Central memory CD4-positive, alpha-beta T cell (primary cell): ENCODE measurements at places on chromosomes 4 and X.
A peak's percentile ranks its signal among the peaks of the same experiment; 100 is the strongest.

- DNase-seq: no peak
Measured at GRCh38 chr4:141356963-141357335, 136.3 kb downstream of the ZNF330 start.

GRCh38 chr4:63566658-63567057 lies 842.6 kb downstream of the TECRL start:
- DNase-seq: no peak

DNA sequence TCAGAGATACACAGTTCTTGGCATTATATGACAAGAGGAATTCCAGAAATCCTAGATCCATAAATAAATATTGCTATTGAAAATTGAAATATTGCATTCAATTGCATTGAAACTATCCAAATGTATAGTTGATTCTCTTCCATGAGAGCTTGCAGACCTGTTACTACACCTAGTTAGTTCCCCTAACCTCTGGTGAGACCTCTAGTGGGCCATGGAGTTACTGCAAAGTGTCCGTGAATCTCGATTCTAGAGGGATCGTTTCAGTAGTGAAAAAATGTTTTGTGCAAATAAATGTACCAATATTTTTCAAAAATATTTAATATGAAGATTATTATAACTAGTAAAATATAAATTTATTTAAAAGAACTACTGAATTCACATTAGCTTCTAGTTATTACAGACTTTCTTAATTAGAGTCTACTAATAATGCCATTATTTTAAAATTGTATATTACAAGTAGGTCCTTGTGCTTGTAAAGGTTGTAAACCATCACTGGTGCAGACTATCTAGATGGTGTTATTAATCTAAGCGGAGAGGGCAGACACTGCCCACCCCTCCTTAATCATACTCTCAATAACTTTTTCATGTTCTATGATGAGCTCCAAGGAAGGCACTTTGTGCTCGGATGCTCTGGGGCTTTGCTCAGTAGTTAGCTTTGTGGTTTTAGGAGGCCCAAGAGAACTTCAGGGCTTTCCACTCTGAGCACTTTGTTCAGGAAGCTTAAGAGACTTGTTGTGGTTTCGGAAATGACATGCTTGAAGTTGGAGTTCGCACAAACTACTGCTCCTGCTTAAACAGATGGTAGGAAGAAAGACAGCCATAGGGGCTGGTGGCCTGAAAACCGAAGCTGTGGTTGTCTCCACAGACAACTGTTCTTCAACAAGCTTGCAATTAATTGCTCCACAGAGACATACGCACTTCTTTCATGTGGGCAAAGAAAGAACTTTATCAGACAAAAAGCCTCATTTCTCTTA lies 42.8 kb downstream of the IL21 start:
- DNase-seq: peak; percentile 93

GRCh38 chr4:48949086-48949485 lies 37.0 kb upstream of the CWH43 start:
- DNase-seq: no peak

GRCh38 chr4:103457566-103457965 lies 259.4 kb upstream of the CENPE start:
- no peak for DNase-seq

- DNase-seq: no peak
Measured at GRCh38 chrX:5915783-5916182, 312.9 kb downstream of the NLGN4X start.

DNA sequence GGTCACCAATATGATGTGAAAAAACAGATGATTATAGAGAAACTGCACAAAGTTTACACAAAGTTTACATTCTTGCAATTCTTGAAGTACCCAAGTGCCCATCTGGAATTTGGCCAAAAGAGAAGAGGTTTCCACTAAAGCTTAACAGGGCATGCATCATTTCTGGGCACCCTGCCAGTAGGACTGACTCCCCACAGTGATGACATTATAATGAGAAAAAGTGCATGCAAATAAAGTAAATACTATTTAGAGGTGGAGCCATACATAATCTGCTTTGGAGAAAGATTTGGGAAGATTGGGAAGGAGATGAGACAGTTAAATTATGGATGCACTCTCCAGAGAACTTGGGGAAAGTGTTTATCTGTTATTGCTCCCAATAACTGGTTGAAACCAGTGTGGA lies 93.7 kb upstream of the TRPC3 start:
- no peak for DNase-seq

DNA sequence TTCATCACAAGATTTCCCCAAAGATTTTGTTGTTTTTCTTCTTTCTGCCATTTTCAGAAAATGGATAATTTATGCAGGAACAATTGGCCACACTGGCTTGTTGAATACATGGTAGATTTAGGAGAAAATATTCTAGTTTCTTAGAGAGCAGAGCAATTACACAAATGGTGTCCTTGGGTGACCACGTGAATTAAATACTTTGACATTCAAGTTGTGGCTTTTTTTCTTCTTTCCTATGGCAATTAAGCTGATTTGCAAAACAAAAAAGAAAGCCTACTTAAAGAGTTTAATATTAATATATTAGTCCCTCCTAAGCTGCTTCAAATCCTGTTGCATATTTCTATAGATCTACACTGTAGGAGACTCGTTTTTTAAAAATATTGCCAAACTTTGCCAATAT lies 133.0 kb upstream of the HTR2C start:
- no peak for DNase-seq

DNA sequence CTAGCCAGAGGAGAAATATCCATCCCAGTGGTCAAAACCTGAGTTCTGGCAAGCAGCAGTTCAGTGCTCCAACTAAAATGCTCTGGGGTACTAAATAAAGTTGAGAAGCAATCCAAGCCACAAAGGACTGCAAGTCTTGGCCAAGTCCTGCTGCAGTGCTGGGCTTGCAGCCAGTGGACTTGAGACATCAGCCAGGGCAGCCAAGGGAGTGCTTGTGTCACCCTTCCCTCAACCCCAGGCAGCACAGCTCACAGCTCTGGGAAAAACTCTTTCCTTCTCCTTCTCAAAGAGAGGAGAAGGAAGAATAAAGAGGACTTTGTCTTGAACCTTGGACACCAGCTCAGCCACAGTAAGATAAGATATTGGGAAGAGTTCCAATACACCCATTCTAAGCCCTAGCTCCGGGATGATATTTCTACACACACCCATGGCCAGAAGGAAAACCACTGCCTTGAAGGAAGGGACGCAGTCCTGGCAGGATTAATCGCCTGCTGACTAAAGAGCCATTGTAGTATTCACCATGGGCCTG lies 99.8 kb downstream of the PTCHD1 start:
- DNase-seq: no peak

GRCh38 chr4:4841156-4841555 lies 18.3 kb upstream of the MSX1 start:
- DNase-seq: no peak

DNA sequence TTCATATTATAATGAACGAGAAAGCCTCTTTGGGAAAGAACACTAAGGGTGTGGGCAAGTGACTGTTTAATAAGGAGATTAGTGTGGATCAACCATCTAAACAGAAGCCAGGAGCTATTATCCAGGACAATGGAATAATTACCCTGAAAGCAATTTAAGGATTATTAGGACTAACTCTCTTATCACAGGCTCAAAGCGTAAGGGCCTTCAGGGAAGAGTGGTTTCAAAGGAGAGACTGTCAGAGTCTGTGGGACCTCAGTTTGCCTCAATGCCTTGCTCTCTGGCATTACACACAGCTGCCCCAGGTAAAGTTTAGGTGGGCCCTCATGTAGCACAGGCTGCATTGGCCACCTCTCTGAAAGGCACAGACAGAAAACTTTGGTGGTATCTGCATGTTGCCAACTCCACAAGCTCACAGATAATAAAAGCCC lies 717.2 kb upstream of the ADGRL3 start:
- DNase-seq: no peak

DNA sequence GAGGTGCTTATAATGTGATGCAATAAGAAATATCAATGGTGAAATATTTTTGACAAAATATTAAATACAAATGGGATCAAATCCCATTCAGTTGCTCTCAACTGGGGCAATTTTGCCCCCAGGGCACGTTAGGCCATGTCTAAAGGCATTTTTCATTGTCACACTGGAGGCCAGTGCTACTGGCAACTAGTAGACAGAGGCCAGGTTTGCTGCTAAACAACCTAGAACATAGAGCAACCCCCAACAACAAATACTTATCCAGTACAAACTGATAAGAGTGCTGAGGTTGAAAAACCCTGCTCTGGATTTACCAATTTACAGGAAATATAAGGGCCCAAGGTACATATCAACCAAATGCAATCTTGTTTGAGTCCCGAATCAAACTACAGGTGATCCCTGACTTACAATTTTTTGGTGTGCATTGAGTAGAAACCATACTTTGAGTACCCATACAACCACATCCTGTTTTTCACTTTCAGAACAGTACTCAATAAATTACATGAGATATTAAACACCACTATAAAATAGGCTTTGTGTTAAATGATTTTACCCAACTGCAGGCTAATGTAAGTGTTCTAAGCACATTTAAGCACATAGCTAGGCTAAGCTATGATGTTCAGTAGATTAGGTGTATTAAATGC lies 237.5 kb downstream of the HNRNPD start:
- peak; percentile 24 for DNase-seq

GRCh38 chr4:579543-580175 lies 3.6 kb upstream of the TMEM271 start:
- no peak for DNase-seq
